Activated T-helper 1 cell treated with anti-CD3 and anti-CD28 coated beads, Interleukin-12 subunit alpha, Interleukin-12 subunit beta, Interleukin-2, Interleukin-4 antibody, amounts not matched to agents 30 ng/mL and 10 ng/mL and 1 ng/mL, durations not matched to agents 14 hours and 24 hours and 36 hours (primary cell): ENCODE measurements at places on chromosomes 13 and 19.

GRCh38 chr13:89113744-89114143, 1442.6 kb downstream of the SLITRK5 start:
- no peak for DNase-seq

DNA sequence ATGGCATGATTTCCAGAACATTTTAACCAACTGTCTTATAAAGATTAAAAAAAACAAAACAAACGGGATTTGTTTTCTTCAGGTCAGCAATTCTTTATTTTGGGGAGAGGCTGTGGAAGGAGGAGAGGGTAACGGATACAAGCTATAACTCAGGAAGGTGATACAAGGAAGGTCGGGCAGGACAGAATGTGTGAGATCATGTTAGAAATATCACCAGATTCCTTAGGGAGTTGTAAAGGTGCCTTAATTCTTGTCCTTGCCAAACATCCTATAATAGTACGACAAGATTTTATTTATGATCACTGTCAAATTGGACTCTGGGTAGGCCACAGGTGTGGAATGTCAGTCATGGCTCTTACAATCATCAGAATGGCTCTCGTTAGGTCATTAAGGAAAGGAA, 503.1 kb downstream of the DIAPH3 start:
- DNase-seq = no peak

GRCh38 chr13:99228737-99229691, 28.4 kb downstream of the UBAC2 start:
- DNase-seq = no peak

DNA sequence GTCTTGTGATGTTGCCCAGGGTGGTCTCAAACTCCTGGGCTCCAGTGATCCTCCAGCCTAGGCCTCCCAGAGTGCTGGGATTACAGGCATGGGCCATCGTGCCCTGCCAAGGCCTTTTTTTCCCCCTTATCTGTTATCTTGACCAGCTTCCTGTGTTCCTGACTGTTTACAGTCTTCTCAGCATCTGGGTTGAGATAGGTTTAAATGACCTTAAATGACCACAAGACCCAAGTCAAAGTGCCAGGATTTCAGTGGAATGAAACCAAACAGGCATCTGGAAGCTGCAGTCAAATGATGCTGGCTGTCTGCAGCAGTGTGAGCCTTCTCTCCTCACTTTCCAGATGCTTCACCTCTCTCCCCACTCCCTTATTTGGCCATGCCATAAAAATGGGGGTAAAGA, 114.2 kb upstream of the CLDN10 start:
- DNase-seq = no peak

GRCh38 chr19:5537870-5538269, 29.9 kb downstream of the TINCR start:
- DNase-seq = no peak

DNA sequence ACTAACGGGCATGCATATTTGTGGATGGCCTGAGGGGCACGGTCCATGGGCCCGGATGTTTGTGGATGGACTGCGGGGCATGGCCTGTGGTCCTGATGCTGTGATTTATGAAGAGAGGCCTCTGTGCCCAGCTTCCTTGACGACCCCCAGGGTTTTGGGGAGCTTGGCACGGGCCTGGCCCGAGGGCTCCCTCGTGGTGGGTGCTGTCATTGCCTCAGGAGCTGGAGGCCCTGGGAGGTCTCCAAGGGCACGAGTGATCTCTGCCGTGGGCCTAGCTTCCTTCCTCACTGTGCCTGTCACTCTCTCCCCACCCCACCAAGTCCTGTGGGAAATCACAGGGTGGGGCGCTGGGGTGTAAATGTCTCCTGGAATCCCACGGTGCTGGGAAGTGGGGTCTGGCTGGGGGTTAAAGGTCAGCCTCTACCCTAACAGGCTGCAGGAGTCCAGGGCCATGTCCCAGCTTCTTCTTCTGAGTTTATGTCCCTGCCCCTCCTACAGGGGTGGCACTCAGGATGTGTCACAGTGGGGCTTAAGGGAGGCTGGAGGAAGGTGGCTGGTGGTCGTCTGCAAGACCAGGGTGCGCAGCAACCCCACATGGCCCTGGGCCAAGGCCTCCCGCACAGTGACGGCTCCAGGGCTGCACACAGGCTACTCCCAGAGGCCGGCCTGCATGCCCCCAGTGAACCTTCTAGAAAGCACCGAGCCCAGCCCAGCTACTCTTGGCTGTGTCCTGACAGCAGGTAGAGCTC, 27.6 kb upstream of the RANBP3 start:
- no peak for DNase-seq

- no peak for DNase-seq
Observed at GRCh38 chr13:24276306-24276705, 33.1 kb upstream of the C1QTNF9 start.

- DNase-seq = no peak
Observed at GRCh38 chr13:25846222-25846984, 205.4 kb downstream of the SHISA2 start.

GRCh38 chr19:12749938-12750521, 1.6 kb upstream of the BEST2 start:
- DNase-seq = no peak

- DNase-seq = peak; percentile 51
Observed at GRCh38 chr19:18846862-18847548, 15.2 kb downstream of the UPF1 start.

DNA sequence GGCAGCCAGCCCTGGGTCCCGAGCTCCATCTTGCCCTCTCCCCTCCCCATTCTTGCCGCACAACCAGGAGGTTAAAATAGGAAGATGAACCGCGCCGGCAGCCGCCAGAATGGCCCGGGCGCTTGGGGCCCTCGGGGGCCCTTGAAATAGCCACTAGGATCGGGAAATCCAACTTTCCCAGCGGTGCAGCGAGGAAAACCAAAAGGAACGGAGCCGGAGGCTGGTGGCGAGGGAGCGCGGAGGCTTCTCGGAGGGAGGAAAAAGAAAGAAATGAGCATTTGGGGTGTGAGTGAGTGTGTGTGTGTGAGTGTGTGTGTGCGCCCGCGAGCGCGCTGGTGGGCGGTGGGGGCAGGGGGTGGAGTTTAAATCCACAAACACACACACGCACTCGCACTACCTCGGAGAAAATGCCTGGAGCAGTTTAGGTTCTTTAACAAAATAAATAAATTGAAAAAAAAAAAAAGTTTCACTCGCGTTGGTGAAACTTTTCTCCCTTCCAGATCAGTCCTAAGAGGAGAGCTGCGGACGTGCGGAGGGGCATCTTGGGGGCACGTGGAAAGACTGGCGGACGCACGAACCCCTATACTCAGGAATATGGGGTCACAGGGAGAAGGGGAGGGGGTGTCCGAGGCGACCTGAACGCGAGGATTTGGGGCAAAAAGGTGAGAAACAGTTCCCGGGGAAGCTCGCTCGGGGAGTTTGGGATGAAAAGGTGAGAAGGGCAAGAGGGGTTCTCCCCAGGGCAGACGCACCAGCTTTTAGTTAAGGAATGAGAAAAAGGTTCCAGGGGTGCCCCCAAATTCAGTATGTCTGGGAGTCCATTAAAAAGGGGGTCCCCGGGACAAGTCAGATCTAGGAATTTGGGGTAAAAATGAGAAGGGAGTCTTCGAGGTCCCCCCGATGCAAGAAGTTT, 1.3 kb downstream of the RFX2 start:
- DNase-seq = no peak

GRCh38 chr19:56813531-56813930, 27.0 kb downstream of the PEG3 start:
- no peak for DNase-seq

GRCh38 chr19:6589711-6590257, 1.2 kb downstream of the CD70 start:
- DNase-seq = no peak

DNA sequence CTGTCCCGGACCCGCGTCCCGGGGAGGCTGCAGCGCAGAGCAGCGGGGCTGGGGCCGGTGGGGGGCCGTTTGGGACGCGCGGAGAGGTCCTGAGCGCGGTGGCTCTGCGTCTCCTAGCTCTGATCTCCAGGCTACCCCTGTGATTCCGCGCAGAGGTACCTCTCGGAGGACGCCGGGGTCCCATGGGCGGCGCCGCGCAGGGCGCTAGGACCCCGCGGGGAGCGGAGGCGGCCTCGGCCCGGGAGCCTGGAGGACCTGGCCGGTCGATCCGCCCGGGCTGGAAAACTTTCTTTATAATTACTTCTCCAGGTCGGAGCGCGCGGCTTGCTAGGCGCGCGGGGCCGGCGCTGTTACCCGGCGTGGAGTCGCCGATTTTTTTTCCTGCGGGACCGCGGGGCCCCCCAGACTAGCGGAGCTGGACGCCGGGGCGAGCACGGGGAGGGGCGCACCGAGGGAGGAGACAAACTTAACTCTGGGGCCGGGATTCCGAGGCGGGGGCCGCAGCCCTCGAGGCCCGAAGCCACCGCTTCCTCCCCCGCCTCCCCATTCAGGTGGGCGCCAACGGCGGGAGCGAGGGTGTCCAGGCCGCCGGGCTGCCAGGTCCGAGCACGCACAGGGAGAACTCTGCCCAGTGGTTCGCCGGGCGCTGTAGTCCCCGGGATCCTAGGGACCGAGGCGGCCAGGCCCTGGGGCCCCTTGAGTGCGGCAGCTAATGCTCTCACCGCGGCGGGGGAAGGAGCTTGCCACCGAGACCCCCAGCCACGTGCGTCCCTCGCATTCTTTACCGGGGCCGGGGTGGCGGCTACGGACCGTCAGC, 848 bp upstream of the CEBPA start:
- DNase-seq = no peak

DNA sequence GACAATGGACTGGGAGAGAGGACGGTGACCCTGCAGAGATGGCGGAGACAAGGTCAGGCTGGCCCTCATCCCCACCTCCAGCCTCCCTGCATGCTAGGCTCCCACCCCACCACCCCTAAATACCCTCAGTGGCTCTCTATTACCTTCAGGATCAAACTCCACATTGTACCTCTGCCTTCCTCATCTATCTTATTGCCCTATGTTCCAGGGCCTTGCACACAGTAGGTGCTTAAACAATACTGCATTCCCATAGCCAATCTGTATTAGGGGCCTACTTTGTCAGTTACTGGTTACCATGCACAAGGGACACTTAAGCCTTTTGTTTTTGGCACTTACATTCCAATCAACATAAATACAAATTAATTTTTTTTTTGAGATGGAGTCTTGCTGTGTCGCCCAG, 6.5 kb downstream of the PALM3 start:
- no peak for DNase-seq

DNA sequence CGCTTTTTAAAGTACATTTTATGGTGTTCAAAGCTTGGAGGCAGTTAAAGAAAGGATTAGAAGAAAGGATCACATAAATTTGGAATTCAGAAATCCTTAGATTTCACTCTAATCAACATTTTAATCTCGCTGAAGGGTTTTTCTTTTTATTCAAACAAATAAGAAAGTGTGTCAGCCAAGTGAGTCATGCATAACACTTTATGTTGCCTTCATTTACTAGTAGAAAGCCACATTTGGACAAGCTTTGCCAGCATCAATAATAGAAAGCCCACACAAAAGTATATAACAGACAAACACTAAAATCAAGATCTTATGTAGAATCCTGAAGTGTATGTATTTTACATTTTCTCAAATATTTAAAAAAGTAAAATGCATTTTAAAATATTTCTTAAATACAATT, 154.9 kb upstream of the TRPC4 start:
- DNase-seq = no peak

GRCh38 chr13:94415500-94416237, 63.8 kb downstream of the DCT start:
- DNase-seq = no peak

- DNase-seq = no peak
Observed at GRCh38 chr13:83498481-83499190, 383.6 kb downstream of the SLITRK1 start.

DNA sequence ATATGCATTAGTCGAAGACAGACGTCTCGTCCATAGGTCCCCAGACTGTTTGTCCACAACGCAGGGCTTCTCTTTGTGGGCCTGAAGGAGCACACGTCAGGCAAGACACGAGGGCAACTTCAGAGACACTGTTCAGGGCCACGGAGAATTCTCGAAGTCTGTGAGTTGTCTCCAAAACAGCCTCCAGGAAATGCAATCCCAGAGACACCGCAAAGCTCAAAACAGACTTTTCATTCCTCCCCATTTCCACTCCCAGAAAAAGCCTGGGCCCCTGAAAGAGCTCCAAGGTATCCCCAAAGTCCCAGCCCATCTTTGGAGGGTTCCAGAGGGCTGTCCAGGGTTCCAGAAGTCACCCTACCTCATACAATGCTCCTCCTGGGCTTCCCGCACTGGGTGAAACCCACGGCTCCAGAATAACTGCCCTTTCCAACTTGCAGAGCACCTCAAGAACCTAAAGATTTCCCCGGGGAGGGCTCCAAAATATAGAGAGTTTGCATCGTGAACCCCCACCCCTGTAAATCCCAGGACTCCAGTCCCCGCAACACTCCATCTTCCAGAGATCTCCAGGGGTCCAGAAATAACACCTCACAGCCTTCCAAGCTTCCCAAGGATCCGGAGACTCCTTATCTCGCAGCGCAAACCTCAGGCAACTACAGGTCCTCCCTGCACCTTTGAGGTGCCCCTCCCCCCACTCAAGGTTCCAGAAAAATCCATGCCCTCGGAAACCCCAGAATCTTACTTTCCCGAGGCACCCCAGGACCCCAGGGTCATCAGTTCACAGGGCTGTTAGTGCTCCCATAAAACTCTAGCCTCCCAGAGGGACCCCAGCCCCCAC, 687 bp upstream of the FTL start:
- DNase-seq = no peak

DNA sequence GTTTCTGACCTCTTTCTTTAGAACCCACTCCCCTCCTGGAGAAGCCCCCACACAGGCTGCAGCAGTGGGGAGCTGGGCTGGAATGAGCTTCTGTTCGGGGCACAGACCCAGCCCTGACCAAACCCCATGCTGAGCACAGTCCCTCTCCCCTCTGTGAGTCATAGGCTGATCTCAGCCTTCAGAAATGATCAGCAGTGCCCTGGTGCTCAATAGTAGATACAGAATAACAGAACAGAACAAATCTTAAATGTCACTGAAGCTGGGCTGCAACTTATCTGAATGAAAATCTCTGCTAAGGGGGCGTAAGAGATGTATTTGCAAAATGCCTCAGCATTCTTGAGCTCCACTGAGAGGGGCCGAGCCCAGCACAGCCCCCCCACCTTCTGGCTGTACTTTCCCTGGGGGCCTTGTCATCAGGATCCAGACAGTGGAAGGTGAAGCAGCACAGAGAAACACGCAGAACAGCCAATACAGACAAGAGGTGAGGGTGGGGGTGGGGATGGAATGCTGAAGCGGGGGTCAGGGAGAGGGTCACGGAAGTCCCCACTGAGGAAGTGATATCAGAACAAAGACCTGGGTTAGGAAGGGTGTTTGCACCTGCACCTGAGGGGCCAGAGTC, 9.9 kb downstream of the ZNF665 start:
- no peak for DNase-seq

- no peak for DNase-seq
Observed at GRCh38 chr13:25688536-25688935, 316.8 kb downstream of the ATP8A2 start.

DNA sequence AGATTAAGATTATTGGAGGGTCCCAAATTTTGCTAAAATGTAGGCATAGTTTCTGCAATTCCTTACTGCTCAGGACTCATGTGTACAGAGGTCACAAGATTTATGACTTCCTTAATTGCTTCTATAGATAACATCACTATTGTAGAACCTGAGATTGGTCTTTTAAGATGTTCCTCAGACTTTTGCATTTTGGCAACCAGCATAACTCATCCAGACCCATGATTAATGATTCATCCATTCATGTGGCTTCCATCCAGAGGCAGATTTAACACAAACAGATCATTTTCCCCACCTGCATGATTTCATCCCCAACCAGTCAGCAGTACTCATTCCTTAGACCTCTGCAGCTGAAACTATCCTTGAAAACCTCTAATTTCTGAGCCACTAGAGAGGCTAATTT, 34.5 kb upstream of the CEACAM8 start:
- no peak for DNase-seq

GRCh38 chr13:32443111-32443510, 15.2 kb upstream of the N4BP2L1 start:
- no peak for DNase-seq
